ENCODE measurements at places on chromosomes 7 and 10.

DNA sequence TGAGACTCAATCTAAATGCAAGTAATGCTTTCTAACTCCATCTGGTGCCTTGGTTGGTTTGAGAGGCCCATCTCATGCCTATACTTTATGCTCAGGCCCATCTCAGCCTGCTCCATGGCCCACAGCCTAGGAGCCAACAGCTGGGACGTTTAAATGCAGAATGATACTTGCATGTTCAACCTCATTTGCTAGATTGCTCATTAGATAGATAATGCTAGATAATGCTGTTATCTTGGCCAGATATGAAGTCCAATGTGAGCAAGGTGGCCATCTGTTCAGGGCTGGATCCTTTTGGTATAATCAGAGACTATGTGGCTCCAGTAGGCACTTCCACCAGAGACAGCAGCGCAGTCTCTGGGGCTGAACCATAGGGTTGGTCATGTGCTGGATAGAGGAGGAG is 321.6 kb upstream of the PHYHIPL start:
- DNase-seq, result no peak

DNA sequence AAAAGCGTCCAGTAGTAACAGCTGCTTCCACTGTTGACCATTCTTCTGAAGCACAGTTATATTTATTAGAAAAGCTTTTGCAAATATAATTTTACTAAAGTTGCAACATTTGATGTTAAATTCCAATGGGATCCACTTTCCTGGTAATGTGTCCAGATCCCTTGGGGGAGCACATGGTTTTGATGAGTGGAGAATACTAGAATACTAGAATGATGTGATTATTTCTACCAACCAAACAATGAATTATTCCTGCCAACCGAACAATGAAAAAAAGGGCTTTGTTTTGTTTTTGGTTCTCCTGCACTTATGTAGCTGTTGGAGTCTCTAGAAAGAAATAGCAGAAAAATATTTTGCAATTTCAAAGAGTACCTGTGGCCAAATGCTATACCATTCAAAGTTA is 59.1 kb downstream of the BPGM start:
- no peak for DNase-seq

GRCh38 chr10:120949609-120950031 is 98.5 kb downstream of the WDR11 start:
- no peak for DNase-seq

DNA sequence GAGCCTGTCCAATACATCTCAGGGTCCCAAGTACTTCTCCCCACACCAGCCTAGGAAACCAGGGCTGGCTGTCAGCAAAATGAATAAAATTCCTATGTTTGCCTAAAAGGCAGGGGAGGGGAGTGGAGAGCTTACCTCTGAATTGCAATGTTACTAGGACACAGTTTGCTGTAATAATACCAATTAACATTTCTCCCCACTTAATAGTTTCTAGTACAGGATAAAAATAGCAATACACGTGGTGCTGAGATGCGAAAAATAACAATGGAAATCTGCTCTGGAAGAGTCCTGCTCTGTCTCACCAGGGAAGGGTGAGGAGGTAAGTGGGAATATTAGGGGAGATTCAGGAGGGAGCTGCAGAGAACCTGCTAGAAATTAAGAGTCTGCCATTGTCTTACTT is 112.3 kb downstream of the PLXNA4 start:
- DNase-seq, result no peak

DNA sequence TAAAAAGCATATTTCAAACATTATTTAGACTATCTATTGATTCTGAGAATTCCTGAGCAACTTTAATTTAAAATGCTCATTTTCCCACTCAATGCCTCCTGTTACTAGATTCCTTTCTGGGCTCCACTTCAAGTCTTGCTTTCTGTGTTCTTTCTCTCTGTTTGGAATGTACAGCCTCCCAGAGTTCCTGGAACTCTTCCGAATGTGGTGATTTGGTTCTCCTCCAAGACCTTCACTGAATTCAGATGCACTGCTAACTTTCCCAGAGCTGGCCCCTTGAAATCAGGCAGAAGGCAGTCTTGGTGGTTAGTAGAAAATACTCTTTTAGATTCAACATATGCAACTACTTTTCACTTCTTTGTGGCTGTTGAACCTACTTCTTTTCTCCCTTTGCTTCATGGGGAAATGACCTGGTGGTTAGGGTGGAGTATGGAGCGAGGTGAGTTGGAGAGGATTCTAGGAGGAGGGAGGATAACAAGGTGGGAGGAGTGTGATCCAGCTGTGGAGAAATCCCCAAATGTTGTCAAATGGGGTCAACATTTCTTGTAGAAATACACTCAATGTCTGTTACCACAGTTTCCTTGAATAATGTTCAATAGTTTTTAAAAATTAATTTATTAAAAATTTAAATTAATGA is 27.9 kb upstream of the CCDC7 start:
- DNase-seq, result no peak

DNA sequence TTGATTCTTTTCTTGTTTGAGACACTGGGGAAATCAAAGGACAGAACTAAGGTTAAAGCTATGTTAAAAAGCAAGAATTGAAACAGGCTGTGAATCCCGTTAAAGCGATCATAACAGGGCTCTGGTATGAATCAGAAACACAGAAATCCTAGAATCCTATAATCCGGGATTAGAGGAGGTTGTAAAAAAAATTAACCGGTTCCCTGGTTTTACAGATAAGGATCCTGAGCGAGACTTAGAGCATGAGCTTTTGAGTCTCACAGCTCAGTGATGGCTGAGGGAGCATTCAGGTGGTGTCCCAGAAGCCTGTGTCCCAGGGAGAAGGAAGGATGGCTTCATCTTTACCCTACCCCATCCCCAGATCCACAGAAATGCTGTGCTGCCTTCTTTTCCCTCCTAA is 461.3 kb downstream of the PAXIP1 start:
- DNase-seq, result no peak

GRCh38 chr10:33132626-33133025 is 174.6 kb upstream of the ITGB1 start:
- DNase-seq, result no peak

- DNase-seq, result no peak
Measured at GRCh38 chr7:20299647-20300312, 30.9 kb upstream of the ITGB8 start.

DNA sequence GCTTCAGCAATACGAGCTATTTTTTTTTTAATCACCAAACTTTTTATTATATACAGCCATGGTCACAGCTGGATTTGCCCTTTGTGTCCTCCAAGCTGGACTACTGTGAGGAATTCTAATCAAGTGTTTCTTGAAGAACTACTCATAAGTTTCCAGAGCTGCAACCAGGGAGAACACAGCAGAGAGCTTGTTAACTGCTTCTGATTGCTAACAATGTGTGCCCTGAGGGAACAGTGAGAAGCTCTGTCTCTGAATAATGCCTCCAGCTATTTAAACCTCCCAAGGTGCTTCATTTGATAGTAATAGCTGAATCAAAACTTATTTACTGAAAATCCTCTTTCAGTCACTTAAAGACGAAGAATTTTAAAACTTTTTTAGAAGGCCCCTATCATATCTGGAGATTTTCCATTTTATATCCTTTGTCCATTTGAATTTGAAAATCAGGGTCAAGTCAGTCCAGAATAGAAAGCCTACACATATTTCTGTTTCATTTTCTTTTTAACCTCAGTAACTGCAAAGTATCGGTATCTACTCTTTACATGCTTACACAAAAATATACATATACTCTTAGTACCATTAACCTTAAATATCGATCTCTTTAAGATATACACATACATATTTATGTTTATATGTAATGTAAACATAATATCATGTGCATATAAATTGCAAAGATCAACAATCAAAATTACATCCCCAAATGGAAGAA is 1024.2 kb downstream of the GRM8 start:
- DNase-seq, result no peak

- DNase-seq, result no peak
Measured at GRCh38 chr10:93255546-93255945, 181.9 kb downstream of the CYP26A1 start.

DNA sequence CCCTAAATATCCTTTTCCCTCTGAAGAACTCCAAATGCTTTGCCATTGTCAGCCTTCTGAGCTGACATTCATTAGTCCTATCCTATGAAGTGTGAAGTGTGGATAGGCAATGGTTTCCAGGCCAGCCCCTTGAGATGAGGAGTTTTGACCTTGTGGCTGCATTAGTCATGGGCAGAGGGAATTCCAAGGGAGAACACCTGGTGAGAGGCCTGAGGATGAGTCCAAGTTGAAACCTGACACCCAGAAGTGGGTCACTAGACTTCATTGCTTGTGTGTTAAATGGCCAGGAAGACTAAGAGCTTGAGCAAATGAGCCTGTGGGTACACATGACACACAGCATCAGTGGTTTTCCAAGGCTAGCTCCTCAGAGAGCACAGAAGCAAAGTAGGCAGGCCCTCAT is 260.8 kb downstream of the SKAP2 start:
- DNase-seq, result no peak

- DNase-seq, result no peak
Measured at GRCh38 chr10:104230490-104230889, 1.7 kb downstream of the CFAP43 start.

GRCh38 chr7:155844019-155844453 is 31.8 kb upstream of the SHH start:
- DNase-seq, result no peak

DNA sequence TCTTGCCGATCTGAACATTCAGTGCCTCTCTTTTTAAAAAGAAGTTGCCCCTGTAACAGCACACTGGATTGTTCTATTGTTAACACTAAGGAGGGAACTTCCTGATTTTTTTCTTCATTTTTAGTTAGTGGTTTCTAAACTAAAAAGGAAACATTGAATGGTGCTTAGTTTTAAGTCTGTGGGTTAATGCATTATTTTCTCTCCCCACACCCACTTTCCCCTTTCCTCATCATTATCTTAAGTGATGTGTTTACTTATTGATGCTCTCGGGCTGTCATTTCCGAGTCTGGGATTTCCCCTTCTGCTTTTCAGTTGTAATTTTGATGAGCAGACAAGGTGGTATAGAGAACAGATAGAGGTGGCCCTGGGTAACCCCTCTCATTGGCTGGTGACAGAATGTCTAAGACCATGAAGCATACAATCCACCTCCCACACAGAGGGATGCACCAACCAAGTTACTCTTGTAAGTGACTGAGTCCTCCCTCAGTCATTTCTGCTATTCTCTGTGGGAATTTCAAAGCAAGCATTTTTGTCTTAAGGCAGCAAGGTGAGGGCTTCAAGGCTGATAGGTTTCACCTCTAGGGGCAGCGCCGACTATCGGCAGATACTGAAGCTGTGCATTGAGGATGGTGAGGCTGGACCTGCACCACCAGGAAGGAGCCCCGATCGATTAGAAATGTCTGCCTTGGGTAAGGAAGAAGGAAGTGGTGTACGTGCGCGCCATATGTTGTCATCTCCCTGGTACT is 49.5 kb downstream of the CHN2 start:
- DNase-seq, result peak; percentile 35

- DNase-seq, result no peak
Measured at GRCh38 chr7:51040787-51041186, 258.1 kb upstream of the GRB10 start.

- DNase-seq, result no peak
Measured at GRCh38 chr7:81068-81925, 111.1 kb upstream of the FAM20C start.

GRCh38 chr10:3747984-3748383 is 37.0 kb downstream of the KLF6 start:
- DNase-seq, result no peak

- DNase-seq, result no peak
Measured at GRCh38 chr10:132098539-132099388, 33.0 kb downstream of the JAKMIP3 start.

DNA sequence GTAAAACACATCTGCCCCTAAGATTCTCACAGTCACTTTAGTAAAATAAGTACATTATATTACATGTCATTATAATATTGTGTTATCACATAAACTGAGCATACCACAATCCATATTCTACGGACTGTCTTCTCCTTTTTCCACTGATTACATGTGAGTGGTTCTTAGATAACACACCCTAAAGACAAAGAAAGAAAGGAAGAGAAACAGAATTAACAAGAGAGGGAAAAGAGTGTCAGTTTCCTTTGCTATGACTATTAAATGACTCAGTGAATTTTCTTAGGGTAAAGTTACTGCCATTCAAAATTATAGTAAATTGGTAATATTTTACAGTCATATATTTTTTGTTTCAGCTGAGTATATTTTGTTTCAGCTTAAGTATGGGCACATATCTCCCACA is 268.3 kb downstream of the TWIST1 start:
- no peak for DNase-seq

DNA sequence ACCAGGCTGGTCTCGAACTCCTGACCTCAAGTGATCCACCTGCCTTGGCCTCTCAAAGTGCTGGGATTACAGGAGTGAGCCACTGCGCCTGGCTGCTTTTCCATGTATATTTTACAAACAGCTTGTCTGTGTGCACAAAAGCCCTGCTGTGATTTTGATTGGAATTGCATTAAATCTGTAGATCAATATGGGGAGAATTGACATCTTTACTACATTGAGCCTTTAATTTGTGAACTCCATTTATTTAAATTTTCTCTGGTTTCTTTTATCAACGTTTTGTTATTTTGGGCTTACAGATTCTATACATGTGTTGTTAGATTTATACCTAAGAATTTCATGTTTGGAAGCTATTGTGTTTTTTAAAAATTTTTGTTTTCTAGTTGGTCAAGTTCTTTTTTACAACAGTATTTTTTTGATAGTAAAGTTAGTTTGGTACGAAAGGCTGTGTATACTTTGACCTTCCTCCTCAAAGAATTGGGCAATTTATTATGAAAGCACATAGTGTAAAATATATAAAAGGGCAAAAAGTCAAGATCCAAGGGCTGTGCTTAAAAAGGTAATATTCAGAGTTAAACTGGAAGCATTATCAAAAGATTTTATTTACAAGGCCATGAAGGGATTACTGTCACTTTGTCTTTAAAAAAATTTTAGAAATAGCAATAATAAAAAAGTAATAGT is 92.8 kb downstream of the STK31 start:
- no peak for DNase-seq

- no peak for DNase-seq
Measured at GRCh38 chr10:9305018-9305655, 1250.6 kb downstream of the GATA3 start.

DNA sequence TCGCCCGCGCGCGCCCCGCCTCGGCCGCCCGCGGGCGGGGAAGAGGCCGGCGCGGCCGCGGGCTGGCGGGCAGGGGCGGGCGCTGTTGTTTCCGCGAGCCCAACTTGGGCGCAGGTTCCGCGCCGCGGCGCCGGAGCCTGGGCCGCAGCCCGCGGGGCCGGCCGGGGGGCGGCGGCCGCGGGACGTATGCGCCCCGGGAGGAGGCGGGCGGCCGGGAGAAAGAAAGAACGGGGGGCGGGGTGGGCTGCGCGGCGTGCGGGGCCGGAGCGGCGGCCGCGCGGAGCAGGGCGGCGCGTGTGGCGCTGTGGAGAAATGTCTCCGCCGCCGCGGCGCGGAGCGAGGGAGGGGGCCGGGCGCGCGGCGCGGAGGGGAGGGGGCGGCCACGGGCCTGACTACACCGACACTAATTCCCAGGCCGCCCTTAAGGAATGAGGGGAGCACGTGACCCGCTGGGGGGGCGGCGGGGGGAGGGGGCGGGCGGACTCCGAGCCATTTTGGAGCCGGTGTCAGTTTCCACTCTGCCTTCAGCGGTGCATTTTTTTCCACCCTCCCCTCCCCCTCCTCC is at the start of gene BMI1:
BMI1 (plus strand) TSS at position 509 of the 565 bp plus-strand sequence. CDS start 5,351 bp downstream, outside the sequence.
- peak; percentile 68 for DNase-seq

Measured in activated CD8-positive, alpha-beta memory T cell treated with anti-CD3 and anti-CD28 coated beads, Interleukin-2, amount 50 U/mL, for 4 hours (primary cell).